ENCODE measurements at places on chromosomes 7 and 10. TPM values are rescaled to one million over a fixed set of nuclear protein-coding genes. Genes with fewer than 3 reads are reported as not detected.

DNA sequence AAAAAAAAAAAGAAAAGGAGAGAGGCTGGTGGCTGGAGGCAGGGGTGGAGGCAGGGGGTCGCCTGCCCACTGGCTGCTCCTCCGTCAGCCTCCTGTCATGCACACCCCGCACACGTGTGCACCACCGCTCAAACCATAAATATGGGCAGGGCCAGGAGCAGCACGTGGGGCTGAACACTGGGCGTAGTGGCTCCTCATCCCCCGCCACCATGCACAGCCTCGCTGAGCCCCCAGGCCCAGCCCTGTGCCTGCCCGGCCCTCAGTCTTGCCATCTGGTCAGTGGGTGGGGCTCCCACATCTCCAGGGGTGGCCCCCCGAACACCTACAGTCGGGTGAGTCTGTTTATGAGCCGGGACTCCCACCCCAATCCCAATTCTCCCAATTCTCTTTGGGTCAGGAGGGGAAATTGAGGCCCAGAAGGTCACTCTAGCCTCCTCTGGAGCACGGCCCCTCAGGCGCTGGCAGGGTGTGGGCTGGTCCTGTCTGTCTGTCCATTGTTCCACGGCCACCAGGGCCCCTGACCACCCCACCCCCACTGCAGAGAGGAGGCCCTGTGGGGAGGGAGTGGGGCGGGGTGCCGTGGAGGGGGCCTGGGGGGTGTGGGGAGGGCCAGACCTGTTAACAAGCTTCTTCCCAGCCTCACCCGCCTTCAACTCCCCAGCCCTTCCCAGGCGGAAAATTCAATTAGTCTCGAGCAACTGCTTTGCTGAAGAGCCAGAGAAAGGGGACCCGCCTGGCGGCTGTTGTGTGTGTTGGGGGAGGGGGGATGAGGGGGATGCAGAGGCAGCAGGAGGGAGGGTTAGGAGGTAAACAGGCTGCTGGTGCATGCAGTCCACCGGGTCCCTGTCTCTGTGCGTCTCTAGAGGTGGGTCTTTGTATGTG, 19.5 kb upstream of the GRIFIN start:
- no peak for DNase-seq

GRCh38 chr10:22712211-22712955, 2.0 kb downstream of the PIP4K2A start:
- no peak for DNase-seq

GRCh38 chr10:132059760-132060508, 5.8 kb upstream of the JAKMIP3 start:
- peak; percentile 53 for DNase-seq

- DNase-seq: no peak
Measured at GRCh38 chr7:21314954-21315353, 112.9 kb upstream of the SP4 start.

DNA sequence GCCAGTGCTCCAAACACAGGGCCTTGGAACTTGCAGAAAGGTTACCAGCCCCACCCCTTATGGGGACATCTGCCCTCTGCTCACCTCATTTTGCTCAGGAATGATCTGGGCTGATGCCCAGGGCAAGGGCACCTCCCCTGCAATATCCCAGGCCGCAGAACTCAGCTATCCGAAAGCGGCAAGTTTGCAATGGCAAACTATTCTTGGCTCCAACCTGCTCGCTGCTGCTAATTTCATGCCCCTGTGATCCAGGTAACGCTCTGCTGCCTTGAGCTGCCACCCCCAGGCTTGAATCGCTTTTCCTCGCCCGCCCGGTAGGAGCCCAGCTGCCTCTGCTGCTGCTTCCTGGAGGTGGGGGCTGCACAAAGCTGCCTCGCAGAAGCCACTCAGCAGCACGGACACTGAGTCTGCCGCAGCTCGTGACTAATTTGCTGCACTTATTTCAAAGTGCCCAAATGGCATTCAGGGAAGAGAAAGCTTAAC, 18.2 kb downstream of the SLC29A3 start:
- DNase-seq: no peak

- no peak for DNase-seq
Measured at GRCh38 chr10:92031580-92031979, 108.0 kb downstream of the BTAF1 start.

DNA sequence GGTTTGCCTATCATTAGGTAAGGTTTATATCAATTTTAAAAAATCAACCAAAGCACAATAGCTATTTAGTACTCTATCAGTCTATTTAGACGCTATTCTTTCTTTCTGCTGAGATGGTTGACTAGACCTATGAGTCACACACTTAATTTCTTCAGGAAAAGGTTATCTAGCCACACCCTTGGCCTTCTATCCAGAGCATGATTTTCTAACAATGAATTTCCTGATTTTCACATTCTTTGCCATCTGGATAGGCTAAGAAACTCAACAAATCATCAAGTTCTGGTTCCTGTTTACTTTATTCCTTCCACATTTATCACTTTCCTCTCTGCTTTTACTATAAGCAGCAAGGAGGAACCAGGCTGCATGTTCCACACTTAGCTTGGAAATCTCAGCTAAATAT, 8.1 kb downstream of the PRPS1L1 start:
- DNase-seq: no peak

- DNase-seq: no peak
Measured at GRCh38 chr10:24518981-24519597, 204.6 kb downstream of the ARHGAP21 start.

DNA sequence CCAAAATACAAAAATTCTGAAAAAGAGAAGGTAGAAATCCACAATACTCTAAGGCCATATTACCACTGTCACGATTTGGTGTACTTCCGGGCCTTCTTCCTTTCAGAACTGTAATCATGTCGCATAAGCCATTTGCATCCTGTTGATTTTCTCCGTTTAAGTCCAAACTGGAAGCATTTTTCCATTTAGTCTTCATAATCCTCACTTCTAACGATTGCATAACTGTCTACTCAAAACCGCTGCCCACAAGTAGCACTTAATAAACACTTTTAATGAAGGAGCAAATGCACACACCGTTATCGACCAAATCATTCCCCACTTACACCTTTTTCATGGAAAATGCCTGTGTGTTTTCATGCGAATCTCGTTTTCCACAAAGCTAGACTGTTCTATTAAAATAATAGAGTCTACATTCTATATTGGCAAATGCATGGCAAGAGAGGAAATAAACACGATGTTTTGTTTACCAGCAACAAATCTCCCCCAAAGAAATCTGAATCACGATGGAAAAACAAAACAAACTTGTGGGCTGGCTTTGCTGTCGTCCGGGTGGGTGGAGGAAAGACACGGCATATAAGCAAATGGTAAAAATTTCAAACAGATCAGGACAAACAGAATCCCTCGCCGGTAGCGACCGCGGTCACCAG, 1.0 kb downstream of the ATE1 start:
- no peak for DNase-seq

DNA sequence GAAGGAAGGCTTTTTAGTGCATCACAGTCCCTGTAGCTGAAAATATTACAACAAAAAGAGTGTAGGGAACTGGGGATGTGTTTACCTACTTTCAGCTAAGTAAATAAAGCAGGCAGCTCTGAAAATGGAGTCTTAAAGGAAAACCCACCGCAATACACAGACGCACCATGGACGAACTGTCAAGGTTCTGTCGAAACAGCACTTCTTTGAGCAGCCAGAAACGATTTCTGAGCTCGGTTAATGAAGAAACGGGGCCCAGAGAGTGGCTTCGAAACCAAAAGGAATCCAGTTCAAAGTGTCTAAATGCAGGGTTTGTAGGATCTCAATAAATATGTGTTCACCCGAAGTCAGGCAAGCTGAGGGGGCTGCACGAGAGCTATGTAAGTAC, 275.4 kb upstream of the NEBL start:
- no peak for DNase-seq

GRCh38 chr7:28862595-28863272, 95.4 kb downstream of the TRIL start:
- DNase-seq: no peak

The PRF1 gene
- not detected for total RNA-seq

The CXCL12 gene
- 65.5 TPM for total RNA-seq

The GIMAP1 gene
- not detected for total RNA-seq

The GFRA1 gene
- total RNA-seq: 73.3 TPM

The CDNF gene
- 0.69 TPM for total RNA-seq

The WEE2 gene
- not detected for total RNA-seq

All from chondrocyte (in vitro differentiated cells).